H9 (cell line): ENCODE measurements at places on chromosomes 2 and 18. TPM values are rescaled to one million over a fixed set of nuclear protein-coding genes. Genes with fewer than 3 reads are reported as not detected.

GRCh38 chr2:28348921-28349320 lies 43.7 kb upstream of the FOSL2 start:
- H3K36me3 ChIP-seq = no peaks in the 10 kb centered on the region
- no peak overlapping the region for H3K27ac ChIP-seq
- H3K27me3 ChIP-seq = no peaks in the 10 kb centered on the region

DNA sequence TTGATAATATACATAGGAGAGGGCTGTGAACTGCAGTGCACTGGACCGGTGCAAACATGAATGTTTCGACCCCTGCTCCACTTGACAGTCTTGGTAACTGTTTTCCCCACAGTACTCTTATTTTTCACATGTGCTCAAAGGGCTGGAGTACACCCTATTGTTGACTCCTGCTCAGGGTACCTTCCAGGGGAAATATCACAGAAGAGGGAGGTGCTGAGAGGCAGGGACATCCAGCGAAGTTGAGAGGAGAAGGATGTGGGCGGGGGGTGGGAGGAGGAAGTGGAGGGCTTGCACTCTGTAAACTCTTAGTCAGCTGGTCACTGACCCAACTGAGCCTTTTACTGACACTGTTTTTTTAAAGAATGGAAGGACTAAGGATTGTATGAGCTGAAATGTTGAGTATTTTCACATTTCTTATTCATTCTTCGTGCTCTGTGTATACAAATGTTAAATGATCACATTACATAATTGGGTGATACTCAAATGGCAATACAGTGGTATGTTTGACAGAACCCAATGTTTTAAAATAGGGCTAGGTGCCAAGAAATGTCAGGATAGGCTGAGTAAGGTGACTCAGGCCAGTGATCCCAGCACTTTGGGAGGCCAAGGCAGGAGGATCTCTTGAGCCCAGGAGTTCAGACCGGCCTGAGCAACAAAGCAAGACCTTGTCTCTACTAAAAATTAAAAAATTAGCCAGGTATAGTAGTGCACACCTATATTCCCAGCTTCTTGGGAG lies 10.0 kb downstream of the INPP4A start:
- peaks cover 10% of the 10 kb centered on the region; the same call in 1 of the 2 replicates for H3K4me1 ChIP-seq
- no peak for DNase-seq
- H3K27me3 ChIP-seq = no peaks in the 10 kb centered on the region
- H3K36me3 ChIP-seq = peaks cover 8% of the 10 kb centered on the region
- H3K27ac ChIP-seq = no peak overlapping the region

DNA sequence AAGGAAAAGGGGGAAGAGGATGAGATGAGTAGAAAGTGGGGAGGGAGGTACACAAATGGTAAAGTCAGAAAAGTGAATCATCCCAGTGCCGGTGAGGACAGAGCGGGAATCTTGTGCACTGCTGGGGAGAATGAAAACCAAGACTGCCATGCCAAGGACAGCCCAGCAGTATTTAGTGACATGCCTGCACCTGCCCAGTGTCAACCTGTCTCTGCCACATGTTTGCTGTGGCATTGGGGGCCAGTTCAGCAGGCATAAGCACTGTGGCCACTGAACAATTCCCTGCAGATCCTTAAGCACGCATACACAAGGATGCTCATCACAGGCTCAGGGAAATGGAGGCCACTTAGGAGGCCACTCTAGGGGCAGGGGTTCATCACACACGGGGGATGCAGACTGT lies 5.2 kb upstream of the KCNK3 start:
- no peaks in the 10 kb centered on the region; the same call in 1 of the 2 replicates for H3K27me3 ChIP-seq
- no peak for DNase-seq
- H3K4me3 ChIP-seq = no peak overlapping the region
- no peaks in the 10 kb centered on the region for H3K4me1 ChIP-seq

GRCh38 chr2:136422512-136422911 lies 304.6 kb upstream of the CXCR4 start:
- peaks cover 2% of the 10 kb centered on the region; the same call in 2 of the 3 replicates for H3K36me3 ChIP-seq
- H3K4me1 ChIP-seq = no peaks in the 10 kb centered on the region
- no peak overlapping the region for H3K4me3 ChIP-seq
- H3K27ac ChIP-seq = no peak overlapping the region
- no peak for DNase-seq

- H3K4me3 ChIP-seq = no peak overlapping the region
- no peak for DNase-seq
- no peaks in the 10 kb centered on the region for H3K27me3 ChIP-seq
- H3K27ac ChIP-seq = no peak overlapping the region
- peaks cover 16% of the 10 kb centered on the region; the same call in 1 of the 2 replicates for H3K4me1 ChIP-seq
- H3K36me3 ChIP-seq = no peaks in the 10 kb centered on the region
These were observed 219.3 kb downstream of the PIEZO2 start for GRCh38 chr18:10930076-10930475.

The SLC14A1 gene
- not detected in 2 replicates for total RNA-seq

The OBSL1 gene
- 139 and 140 TPM in 2 replicates for total RNA-seq

GRCh38 chr2:143392358-143392757 lies 263.1 kb downstream of the ARHGAP15 start:
- peaks cover 4% of the 10 kb centered on the region; the same call in 1 of the 2 replicates for H3K4me1 ChIP-seq
- H3K27ac ChIP-seq = no peak overlapping the region
- no peaks in the 10 kb centered on the region for H3K27me3 ChIP-seq
- H3K4me3 ChIP-seq = no peak overlapping the region
- H3K36me3 ChIP-seq = no peaks in the 10 kb centered on the region

- no peaks in the 10 kb centered on the region for H3K27me3 ChIP-seq
- DNase-seq = no peak
- no peaks in the 10 kb centered on the region for H3K36me3 ChIP-seq
- H3K27ac ChIP-seq = no peak overlapping the region
- no peaks in the 10 kb centered on the region for H3K4me1 ChIP-seq
These were observed 568.1 kb upstream of the LINC00305 start for GRCh38 chr18:64717026-64717425.

DNA sequence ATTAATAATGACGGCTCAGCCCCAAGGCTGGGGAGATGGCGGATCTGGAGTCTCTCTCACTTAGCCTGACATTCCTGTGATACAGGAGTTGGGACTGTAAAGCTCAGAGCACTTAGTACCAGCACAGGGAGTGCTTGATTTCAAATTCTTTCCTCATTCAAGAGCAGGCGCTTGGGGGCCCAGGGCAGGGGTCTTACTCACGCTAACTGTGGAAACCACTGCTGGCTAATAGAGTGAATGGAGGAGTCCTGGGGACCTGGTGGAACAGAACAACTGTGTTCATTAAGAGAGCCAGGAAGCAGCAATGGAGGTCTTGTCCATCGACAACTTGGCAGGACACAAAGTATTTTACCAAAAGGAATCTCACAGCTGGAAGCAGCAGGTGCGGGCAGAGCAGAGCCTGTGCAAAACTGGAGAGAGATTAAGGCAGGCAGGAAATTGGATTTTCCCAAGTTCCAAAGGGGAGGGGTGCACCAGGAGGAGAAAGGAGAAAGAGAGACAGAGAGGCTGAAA lies 358.9 kb downstream of the TNS1 start:
- H3K27ac ChIP-seq = no peak overlapping the region
- no peak overlapping the region for H3K4me3 ChIP-seq
- H3K27me3 ChIP-seq = no peaks in the 10 kb centered on the region
- H3K4me1 ChIP-seq = no peaks in the 10 kb centered on the region
- no peak for DNase-seq

- no peaks in the 10 kb centered on the region for H3K36me3 ChIP-seq
- no peak overlapping the region for H3K4me3 ChIP-seq
- no peaks in the 10 kb centered on the region; the same call in 1 of the 2 replicates for H3K4me1 ChIP-seq
- H3K27me3 ChIP-seq = no peaks in the 10 kb centered on the region
- no peak for DNase-seq
These were observed 206.1 kb downstream of the HAUS1 start for GRCh38 chr18:46310258-46310657.

GRCh38 chr18:35938562-35938961 lies 33.9 kb upstream of the RMP24 start:
- peaks cover 3% of the 10 kb centered on the region; the same call in 1 of the 2 replicates for H3K4me1 ChIP-seq
- no peak overlapping the region for H3K4me3 ChIP-seq
- peaks cover 20% of the 10 kb centered on the region for H3K36me3 ChIP-seq
- no peak for DNase-seq
- no peaks in the 10 kb centered on the region for H3K27me3 ChIP-seq
- H3K27ac ChIP-seq = no peak overlapping the region

DNA sequence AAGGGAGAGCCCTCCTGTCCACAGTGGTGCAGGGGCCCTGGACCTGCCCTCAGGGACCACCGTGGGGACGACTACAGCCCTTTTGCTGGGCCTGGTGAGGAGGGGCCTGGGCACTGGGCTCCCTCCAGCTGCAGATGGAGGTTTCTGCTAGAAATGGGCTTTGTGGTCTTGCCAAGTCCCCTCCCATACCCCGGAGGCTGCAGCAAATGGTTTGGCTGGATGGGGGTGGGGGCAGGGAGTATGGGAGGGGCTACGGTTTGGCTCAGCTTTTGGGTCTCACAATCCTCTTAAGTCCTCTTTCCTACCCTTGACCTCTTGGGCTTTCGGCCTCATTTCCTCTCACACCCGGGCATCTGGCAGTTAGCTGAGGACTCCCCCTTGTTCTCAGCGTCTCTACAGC lies 21.7 kb downstream of the TET3 start:
- H3K36me3 ChIP-seq = peaks cover 4% of the 10 kb centered on the region
- no peaks in the 10 kb centered on the region for H3K27me3 ChIP-seq
- H3K27ac ChIP-seq = no peak overlapping the region
- peak overlapping the region; percentile 56; the same call in 1 of the 3 replicates for H3K4me3 ChIP-seq
- peak; percentile 80 for DNase-seq

DNA sequence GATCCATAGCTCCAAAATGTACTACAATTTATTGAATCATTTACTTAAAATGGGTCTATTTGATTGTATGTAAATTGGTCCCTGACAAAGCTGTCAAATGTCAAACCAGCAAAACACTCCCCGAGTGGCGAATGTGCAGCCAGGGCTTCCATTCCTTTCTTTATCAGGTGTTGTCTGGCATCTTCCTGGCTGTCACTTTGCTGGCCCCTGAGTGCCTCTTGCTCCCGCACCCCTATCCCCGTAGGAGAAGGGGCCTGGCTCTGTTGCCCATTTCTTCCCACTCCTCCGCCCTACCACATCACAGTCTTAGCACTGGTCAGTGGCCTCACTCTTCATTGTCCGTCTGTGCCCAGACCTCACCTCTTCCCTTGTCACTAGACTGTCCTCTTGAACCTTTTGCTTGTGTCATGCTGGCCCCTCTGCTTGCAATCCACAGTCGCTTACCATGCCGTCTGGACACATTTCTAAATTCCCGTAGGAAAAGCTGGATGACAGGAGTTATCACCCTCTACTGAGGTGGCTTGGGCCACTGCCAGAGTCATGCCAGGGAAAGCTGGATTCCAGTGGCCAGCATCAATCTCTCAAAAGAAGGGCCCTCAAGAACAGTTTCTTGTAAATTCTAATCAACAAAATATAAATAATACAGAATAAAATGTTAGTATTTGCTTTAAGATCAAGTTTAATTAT lies 15.4 kb downstream of the UBE2F start:
- peaks cover 24% of the 10 kb centered on the region for H3K36me3 ChIP-seq
- no peak overlapping the region for H3K4me3 ChIP-seq
- H3K27me3 ChIP-seq = no peaks in the 10 kb centered on the region
- no peak for DNase-seq

The AQP12B gene
- total RNA-seq = not detected in 2 replicates

DNA sequence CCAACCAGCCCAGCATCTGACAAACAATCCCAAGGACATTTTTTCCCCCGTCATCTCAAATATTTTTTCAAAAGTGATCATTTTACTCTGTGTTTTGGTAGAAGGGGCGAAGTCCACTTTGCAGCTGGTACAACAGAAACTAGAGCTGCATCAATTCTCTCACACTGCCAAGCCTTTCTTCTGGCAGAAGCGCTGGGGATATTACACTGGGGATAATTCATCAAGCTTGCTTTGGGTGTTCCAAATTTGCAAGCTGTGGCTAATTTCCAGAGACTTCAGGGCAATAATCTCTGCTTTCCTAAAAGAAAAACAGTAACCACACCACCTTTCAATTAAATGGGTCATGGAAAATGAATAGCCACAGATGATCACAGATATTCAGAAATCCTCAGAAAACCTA lies 238.3 kb downstream of the SLC8A1 start:
- H3K27ac ChIP-seq = no peak overlapping the region
- peaks cover 15% of the 10 kb centered on the region for H3K36me3 ChIP-seq
- H3K4me3 ChIP-seq = no peak overlapping the region
- no peak for DNase-seq
- peaks cover 10% of the 10 kb centered on the region; the same call in 1 of the 2 replicates for H3K4me1 ChIP-seq

DNA sequence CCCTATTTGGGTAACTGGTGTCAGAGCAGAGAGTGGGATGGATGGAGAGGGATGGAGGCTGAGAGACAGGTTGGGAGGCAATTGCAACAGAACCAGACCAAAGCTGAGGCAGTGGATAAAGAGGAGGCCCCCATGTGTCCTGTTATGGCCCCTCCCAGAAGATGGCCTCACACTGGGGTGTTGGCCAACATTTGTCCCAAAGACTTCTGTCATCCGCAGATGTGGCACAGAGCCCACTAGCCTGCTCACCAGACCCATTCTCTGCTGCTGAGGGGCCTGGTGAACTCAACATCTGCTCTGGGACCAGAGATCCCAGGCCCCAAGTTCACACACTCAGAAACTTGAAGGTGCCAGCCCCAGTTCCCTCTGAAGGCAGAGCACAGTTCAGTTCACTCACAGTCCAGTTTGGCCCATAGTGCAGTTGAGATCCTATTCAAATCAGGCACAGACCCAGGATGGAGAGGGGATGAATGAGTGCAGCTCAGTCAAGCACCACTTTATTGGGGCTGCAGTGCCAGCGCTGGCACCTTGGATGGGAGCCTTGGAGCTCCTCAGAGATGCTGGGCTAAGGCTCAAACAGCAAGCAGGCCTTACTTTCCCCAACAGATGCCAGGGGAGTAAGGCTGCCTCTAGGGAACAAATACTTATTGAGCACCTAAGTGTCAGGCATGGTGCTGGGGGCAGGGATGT lies 189.2 kb downstream of the ZBTB7C start:
- H3K4me1 ChIP-seq = no peaks in the 10 kb centered on the region
- no peak overlapping the region for H3K4me3 ChIP-seq
- H3K36me3 ChIP-seq = no peaks in the 10 kb centered on the region
- no peaks in the 10 kb centered on the region for H3K27me3 ChIP-seq

The ZNF804A gene
- total RNA-seq = not detected in 2 replicates

DNA sequence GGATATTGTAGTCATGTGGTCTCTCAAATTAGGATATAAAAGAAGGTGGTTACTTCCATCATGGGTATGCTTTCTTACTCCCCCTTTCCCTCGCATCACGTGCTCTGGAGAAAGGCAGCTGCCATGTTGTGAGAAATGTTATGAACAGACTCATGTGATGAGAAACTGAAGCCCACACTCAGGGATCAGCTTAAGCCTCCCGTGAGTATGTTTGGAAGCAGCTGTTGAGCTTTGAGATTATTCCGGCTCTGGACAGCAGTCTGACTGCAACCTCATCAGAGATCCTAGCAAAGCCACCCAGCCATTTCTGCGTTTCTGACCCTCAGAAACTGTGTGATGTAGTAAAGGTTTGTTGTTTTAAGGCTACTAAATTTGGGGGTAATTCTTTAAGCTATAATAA lies 700.1 kb downstream of the ADCYAP1 start:
- H3K27ac ChIP-seq = no peak overlapping the region
- no peak for DNase-seq
- H3K4me3 ChIP-seq = no peak overlapping the region
- no peaks in the 10 kb centered on the region for H3K36me3 ChIP-seq

DNA sequence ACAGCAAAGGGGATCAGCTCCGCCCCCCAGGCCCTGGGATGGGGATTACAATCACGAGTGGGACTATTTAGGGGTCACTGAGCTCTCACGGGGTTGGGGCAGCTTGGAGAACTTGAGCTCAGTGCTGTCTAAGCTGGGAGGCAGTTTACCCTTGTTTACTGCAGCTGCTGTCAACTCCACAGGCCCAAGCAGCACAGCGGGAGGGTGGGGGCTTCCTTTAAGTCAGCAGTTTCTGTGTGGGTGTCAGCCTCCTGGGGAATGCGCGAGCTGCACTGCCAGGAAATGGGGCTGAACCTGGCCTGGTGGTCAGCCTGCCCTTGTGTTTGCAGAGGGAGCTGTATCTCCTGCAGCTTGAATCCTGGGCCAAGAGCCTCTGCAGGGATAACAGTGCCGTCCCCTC lies 29.8 kb downstream of the TOGARAM2 start:
- H3K27ac ChIP-seq = no peak overlapping the region
- H3K4me3 ChIP-seq = no peak overlapping the region
- H3K4me1 ChIP-seq = no peaks in the 10 kb centered on the region; the same call in 1 of the 2 replicates
- no peaks in the 10 kb centered on the region for H3K27me3 ChIP-seq
- H3K36me3 ChIP-seq = no peaks in the 10 kb centered on the region

The HNRNPLL gene
- 50.7 and 52.3 TPM in 2 replicates for total RNA-seq
